ENCODE measurements at places on chromosomes 6 and 20.

- no peak for DNase-seq
Observed at GRCh38 chr6:142014515-142014914, 118.2 kb upstream of the GJE1 start.

DNA sequence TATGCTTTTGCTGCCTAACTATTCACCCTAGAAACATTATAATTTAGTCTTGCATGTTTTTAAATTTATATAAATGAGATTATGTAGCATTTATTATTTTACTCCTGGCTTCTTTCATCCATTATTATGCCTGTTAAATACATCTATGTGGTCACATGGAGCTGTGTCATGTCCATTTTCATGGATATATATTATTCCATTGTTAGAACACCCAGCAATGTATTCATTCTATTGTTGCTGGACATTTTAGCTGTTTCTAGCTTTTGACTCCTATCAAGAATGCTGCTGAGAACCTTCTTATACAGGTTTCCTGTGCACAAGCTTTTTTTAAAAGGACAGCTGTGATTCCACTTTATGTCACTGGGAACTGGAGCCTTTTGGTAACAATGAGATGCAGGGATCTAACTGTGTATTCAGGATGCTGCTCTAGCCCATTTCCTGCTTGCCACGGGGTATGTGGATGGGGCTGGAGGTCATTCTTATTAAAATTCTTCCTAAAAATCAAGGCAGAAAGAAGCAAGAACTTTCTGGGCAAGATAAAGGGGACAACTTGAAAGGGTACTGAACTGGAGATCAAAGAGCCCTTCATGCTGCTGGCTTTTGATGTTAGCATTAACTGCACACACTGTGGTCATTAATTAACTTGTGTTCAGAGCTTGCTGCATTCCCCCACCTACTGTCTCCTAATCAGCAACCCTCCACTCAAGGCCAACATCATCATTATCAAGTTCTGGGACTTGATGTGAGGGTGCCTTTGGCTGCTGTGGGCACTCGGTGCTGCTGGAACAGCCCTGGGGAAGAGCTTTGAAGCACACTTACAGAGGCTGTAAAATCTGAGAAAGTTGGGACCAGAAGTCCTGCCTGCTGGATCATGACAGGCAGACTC lies 96.6 kb upstream of the AKIRIN2 start:
- no peak for DNase-seq

- DNase-seq, result no peak
Observed at GRCh38 chr6:113144117-113144516, 713.0 kb upstream of the MARCKS start.

GRCh38 chr20:62961310-62961783 lies 8.8 kb downstream of the SLC17A9 start:
- no peak for DNase-seq

GRCh38 chr6:127188744-127189143 lies 70.3 kb downstream of the RSPO3 start:
- DNase-seq, result no peak

DNA sequence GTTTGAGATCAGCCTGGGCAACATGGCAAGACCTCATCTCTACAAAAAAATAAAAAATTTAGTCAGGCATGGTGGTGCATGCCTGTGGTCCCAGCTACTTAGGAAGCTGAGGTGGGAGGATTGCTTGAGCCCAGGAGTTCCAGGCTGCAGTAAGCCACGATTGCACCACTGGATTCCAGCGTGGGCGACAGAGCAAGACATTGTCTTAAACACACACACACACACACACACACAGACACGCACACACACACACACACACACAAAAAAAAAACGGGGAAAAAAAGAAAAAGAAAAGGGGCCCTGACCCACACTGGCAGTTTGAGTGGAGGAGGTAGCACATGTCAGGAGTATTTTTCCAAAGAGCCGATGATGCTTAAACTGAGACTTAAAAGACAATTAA lies 122.2 kb downstream of the AFG1L start:
- DNase-seq, result no peak

- DNase-seq, result no peak
Observed at GRCh38 chr20:11453430-11453829, 464.3 kb upstream of the BTBD3 start.

DNA sequence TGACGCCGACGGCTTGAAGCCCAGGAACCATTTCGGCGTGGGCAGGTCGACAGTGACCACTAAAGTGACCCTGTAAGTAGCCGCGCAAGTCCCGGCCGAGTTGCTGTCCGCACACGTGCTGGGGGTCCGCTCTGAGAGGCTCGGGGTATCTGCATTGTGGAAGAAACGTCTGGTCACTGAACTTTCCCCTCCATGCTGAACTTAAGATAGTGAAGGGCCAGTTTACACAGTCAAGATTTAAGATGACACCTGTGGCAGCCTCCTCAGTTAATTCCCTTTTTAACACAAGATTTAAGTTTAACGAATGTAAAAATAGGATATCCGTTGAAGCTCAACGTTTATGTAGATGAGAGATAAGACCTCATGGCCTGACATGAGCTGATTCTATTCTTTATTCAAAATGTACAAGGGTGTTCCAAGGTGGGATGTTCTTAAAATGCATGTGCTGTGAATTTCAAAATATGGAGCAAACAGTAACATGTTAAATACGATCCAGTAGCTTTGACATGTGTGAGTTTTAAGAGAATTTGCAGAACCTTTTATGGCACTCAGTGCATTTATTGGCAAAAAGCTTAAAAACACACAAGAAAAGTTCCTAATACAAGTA lies 116.2 kb downstream of the RTN4IP1 start:
- no peak for DNase-seq

DNA sequence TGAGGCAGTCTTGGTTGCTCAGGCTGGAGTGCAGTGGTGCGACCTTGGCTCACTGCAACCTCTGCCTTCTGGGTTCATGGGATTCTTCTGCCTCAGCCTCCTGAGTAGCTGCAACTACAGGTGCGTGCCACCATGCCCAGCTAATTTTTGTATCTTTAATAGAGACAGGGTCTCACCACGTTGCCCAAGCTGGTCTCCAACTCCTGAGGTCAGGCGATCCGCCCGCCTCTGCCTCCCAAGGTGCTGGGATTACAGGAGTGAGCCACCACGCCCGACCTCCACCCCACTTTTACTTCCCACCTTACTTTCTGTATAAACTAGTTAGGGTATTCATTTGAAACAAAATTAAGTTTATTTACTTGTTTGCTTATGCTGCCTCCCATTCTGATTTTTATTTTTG lies 86.5 kb downstream of the NCOA3 start:
- DNase-seq, result no peak

- no peak for DNase-seq
Observed at GRCh38 chr6:1720620-1721322, 111.1 kb downstream of the FOXC1 start.

DNA sequence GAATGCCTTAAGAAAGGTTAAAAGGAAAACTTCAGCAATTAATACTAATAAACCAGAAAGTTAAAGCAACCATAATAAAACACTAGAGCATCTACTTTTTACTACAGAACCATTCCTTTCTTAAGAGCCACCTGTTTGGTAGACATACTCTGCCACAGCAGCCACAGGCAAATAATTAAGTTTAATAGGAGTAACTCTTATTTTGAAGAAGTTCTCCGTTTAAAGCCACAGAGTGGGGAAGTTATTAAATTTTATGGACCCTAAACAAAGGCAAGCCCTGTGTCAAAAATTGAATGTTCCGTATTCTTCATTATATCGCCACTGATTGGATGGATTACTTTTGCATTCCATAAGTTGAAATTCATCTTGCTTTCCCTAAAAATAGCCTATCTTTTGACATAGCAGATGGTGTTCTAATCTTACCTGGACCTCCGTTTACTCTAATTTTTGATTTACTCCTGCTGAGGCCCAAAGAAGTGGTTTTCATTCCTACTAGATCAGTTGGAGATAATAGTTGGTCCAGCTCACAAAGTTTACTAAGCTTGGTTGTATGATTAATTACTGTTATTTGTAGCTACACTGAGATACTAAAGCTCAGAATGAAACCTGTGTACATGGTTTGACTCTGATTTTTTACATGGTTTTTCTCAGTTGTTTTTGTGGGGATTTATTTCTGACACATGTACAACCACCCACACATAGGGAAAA lies 140.4 kb upstream of the SUPT3H start:
- DNase-seq, result peak; percentile 50

DNA sequence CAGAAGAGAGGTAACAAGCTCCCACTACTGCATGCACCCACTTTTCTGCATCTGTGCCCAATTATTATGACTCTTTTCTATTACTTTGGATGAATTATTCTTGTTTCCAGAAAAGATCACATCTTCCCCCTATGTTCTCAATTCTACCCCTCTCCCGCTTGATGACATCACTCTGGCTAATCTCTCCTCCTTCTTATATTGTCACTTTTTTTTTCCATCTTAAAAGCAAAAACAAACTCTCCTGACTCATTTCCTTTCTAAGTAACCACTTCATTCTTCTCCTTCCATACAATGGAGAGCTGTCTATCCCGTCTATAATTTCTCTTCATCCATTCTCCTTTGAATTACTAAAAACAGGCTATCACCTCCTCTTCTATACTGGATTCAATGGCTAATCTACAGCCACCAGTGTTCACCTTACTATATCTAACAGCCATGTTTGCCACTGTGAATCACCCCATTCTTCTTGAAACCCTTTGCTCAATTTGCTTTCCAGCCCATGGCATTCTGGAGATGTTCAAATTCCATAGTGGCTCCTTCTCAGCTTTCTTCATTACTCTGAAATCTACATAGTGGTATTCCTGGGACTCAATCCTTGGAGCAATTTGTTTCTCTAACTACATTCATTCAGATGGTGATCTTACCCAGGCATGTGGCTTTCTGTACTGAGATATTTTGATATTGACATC lies 378.4 kb downstream of the ARHGAP18 start:
- DNase-seq, result no peak

DNA sequence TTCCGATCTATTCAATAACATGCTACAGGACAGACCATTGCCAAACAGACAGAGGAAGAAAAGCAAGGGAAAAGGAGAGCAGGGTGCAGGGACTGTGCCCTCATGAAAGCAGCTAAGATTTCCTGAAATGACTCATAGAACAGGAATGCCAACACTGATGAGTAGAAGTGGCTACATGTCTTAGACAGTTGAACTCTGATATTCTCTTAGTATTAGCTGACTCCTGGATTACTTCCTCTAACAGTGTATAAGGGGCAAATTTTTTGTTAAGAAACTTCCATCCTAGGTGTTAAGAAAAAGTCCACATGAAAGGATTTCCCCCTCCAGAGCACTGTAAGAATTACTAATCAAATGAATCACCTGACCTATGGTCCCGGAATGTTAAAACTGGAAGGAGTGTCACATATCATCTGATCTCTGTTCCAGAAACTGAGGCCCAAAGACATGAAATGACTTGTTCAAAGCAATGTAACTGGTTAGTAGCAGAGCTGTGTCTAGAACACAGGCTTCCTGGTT lies 224.9 kb downstream of the IBTK start:
- DNase-seq, result no peak

DNA sequence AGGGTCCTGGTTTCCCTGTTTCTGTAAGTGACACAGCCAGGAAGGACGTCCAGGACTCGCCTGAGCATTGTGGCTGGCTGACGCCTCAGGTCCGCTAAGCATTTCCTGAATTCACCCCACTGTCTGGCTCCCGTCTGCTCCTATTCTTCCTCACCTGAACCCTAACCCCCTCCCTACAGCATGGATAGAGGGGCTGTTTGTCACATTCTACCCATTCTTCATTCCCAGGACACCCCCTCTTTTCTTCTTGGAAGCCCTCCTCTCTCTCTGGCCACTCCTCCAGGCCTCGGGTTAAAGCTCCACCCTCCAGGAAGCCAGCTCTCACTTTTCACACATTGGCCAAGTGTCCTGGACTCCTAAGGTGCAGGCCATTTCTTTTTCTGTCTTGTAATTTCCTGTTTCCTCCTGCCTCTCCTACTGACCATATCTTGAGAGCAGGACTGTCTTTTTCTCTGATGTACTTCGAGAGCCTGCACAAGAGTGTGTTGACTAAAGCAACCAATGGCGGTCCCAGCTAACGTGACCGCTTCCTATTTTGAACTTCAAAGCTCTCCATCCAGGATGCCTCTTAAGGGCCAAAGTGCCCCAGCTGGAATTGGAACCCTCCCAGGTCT lies 24.2 kb upstream of the MYMX start:
- no peak for DNase-seq

GRCh38 chr20:57432862-57433491 lies 41.8 kb downstream of the RBM38 start:
- DNase-seq, result no peak

DNA sequence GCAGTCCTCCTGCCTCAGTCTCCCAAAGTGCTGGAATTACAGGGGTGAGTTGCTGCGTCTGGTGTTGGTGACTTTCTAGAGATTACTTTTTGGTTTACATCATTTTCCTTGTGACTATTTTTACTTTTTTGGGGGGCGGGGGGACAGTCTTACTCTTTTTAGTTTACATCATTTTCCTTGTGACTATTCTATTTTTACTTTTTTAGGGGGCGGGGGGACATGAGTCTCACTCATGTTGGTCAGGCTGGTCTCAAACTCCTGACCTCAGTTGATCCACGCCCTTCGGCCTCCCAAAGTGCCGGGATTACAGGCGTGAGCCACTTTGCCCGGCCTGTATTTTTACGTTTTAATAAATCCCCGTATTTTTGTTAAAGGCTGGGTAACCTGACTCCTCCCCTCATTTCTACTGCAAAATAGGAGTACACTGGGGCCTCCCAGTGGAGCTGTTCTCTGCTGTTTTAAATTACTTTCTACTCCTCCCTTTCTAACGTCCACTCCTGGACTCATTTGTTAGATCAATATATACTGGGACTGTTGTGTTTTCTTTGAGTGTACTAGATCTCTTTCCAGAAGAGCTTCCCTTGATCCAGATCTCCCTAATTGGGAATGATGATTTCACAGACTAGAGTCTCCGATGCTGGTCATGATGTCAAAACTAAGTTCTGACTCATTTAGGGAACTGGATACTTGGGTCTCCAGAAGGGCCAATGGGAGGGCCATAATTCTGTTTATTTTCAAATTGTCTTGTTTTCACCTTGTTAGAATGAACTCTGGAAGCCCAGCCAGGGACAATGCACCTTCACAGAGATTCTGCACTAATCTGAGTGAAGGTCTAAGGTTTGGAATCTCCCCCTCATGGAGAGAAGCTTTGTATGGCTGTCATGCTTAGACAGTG lies 9.2 kb downstream of the HSPA1B start:
- DNase-seq, result no peak

DNA sequence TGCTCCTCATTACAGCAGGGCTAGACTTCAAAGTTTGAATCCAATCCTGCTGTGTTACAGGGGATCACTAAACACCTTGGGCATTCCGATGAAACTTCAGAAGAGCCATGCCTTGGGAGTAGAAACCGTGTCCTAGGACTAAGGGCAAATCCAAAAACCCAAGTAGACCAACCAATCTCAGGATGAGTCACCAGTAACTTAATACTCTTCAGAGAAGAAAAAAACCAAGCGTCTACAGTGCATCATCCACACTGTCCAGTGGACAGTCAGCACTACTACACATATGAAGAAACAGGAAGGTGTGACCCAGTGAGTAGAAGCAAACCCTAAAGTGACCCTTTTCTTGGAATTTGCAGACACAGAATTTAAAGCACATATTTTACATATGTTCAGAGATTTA lies 39.5 kb upstream of the VAPB start:
- no peak for DNase-seq

Measured in SK-N-MC (cell line).